ENCODE measurements at places on chromosomes 2 and 18.

- no peak for DNase-seq
Measured at GRCh38 chr2:17156086-17156485, 362.2 kb downstream of the RAD51AP2 start.

DNA sequence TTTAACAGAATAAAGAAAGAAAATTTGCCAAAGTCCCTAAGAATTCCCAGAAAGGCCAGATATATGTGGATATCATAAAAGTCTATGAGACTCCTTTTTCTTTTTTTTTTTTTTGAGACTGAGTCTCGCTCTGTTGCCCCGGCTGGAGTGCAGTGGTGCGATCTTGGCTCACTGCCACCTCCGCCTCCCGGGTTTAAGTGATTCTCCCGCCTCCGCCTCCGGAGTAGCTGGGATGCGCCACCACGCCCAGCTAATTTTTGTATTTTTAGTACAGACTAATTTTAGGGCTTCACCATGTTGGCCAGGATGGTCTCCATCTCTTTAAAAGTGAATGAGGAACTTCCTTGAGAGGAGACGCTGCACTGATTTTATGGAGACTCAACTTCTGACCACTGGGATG, 335.2 kb downstream of the FBXO15 start:
- DNase-seq: no peak

GRCh38 chr2:150296770-150297546, 190.5 kb downstream of the RND3 start:
- DNase-seq: no peak

- no peak for DNase-seq
Measured at GRCh38 chr18:22827741-22828140, 105.4 kb upstream of the RBBP8 start.

DNA sequence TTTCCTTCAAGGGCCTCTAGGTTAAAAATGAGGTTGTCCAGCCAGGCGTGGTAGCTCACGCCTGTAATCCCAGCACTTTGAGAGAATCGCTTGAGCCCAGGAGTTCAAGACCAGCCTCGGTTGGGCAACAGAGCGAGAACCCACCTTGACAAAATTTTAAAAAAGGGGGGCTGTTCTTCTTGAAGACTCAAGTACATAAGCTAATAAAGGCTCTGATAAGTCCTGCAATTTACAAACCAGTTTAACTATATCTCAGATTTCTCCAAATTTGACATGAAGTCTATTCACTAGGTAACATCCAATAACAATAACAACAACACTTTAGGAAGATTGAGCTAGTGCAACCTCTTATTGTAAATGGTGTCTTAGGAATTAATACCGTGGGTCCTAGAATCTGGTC, 129.7 kb downstream of the MAPK4 start:
- DNase-seq: no peak

DNA sequence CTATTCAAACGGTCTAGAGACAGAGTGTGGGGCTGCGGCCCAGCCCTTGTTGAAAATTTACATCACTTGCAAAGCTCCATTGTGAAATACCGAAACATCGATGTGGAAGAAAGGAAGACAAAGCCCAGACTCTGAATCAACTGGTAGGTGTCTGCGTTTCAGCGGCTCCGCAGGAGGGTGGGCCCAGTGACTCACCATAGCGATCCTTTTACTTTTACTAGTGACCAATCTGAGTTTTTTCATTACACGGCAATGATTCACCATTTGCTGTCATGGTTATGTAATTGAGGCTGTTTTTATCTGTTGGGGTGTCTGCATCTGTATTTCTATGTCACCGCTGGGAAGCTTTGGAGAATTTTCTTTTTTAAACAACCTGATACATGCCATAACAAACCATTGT, 66.6 kb upstream of the ODC1 start:
- DNase-seq: no peak

- no peak for DNase-seq
Measured at GRCh38 chr18:62101321-62101721, 85.5 kb downstream of the PIGN start.

- DNase-seq: no peak
Measured at GRCh38 chr2:268323-268722, 3.6 kb downstream of the ACP1 start.

DNA sequence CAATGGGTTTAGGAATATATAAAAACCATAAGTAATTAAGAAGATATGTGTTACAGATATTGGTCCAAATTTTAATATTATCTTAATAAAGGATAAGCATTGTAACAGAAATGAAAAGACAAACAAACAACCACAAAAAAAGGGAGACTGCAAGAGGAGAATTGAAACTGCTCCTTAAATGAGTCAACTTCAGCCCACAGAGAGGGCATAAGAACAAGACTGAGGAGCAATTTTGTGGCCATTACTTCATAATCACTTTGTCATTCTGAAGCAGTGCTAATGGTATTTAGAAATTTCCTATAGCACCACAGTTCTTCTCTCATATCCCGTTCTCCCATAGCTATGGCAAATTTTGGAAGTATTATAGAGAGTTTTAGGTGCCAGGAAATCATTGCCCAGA, 193.2 kb upstream of the HNMT start:
- no peak for DNase-seq

DNA sequence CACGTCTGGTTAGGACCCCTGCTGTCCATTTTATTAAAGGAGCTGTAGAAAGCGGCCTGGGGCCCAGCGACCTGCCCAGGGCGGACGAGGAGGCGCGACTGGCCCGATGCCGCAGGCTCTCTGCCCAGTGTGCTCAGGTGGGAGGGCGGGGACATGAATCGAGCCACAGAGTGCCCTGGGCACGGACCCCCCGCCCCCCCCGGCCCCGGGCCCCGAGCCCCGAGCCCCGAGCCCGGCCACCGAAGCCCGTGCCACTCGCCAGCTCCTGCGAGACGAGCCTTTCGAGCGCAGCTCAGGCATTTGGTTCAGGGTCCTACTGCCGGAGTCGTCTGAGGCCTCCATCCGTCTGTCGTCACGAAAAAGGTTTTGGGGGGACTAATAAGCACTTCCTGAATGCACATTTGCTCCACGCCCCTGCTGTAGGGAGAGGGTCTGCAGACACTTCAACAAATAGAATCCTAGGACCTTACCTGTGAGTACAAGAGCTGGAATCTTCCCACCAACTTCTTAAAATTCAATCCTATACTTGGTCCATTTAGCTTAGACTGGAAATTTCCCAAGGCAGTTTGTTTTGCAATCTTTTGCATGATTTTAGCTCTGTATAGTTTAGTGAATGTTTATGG, 602 bp upstream of the ADAM17 start:
- no peak for DNase-seq

- DNase-seq: no peak
Measured at GRCh38 chr2:119289093-119289492, 65.5 kb downstream of the STEAP3 start.

- peak; percentile 39 for DNase-seq
Measured at GRCh38 chr18:30970196-30970816, 72.2 kb downstream of the DSC3 start.

DNA sequence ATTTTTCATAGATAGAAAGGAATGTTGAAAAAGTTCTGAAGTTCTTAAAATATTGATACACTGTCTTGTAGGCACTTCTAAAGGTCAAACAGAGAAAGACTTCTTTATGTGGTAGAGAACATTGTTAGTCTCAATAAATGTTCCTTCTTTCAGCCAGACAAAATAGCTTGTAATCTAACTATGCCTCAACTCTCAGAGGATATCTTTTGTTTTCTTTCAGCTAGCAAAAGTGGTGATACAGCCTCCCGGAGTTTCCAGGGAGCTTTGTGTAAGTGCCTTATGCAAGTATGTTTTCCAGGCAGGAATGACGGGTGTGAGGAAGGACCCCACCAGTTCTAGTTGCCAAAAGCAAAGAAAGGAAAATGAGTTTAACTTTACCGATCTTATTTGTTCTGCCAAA, 452.1 kb upstream of the ST6GAL2 start:
- DNase-seq: no peak

- no peak for DNase-seq
Measured at GRCh38 chr2:202135091-202135874, 62.2 kb downstream of the KIAA2012 start.

GRCh38 chr18:23710068-23710527, 20.8 kb downstream of the LAMA3 start:
- no peak for DNase-seq

GRCh38 chr18:66548747-66549146, 55.1 kb downstream of the CDH19 start:
- no peak for DNase-seq

- peak; percentile 50 for DNase-seq
Measured at GRCh38 chr2:28009732-28010131, 119.2 kb downstream of the BABAM2 start.

- DNase-seq: no peak
Measured at GRCh38 chr18:74472312-74472711, 15.2 kb upstream of the DIPK1C start.

GRCh38 chr2:172098650-172099471, 3.8 kb downstream of the DLX2 start:
- DNase-seq: no peak

GRCh38 chr2:240713071-240713927, 21.6 kb downstream of the AQP12A start:
- DNase-seq: peak; percentile 44

DNA sequence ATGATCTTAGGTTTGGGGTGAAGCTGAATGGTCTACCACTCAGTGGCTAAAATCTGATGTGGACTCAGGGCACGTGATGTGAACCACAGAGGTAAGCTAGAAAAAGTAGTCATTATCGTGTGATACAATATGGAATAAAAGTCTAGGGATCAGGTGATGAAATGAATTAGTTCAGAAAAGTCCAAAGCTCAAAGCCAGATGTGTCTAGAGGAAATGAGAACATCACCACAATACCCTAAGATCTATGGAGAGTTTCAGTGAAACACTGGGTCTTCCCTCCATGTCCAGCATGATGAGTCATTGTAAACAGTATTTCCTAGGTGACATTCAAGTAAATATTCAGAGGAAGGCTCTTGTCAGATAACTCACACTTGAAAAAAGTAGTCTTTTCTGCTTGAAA, 1257.4 kb upstream of the ZEB2 start:
- no peak for DNase-seq

GRCh38 chr2:17538844-17539554, 1.5 kb upstream of the VSNL1 start:
- peak; percentile 84 for DNase-seq

DNA sequence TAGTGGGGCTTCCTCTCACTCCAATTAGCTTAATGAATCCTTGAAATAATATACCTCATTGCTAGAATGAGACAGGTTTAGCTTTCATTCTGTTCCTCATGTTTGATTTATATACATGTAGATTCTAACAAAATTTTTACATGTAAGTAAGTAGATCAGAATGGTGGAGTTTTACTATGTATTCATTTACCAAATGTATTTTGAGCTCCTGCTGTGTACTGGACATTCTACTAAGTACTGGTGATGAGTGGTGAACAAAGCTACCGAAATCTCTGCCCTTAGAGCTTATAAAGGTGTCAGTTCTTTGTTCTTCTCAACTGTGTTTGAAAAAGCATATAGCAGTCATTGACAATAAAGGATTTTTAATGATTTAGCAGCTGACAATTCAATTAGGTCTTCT, 19.7 kb downstream of the MTA3 start:
- no peak for DNase-seq

DNA sequence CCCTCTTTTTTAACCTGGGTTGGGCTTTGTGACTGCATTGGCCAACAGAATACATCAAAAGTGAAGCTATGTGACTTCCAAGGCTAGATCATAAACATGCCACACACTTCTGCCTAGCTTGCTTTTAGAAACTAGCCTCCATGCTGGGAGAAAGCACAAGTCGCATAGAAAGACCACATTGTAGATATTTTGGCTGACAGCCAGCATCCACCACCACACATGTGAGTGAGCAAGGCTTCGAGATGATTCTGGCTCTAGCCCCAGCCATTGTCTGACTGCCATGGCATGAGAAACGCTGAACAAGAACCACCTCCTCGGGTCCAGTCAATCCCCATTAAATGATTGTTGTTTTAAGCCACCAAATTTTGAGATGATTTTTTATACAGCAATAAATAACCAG, 66.8 kb upstream of the STPG4 start:
- no peak for DNase-seq

DNA sequence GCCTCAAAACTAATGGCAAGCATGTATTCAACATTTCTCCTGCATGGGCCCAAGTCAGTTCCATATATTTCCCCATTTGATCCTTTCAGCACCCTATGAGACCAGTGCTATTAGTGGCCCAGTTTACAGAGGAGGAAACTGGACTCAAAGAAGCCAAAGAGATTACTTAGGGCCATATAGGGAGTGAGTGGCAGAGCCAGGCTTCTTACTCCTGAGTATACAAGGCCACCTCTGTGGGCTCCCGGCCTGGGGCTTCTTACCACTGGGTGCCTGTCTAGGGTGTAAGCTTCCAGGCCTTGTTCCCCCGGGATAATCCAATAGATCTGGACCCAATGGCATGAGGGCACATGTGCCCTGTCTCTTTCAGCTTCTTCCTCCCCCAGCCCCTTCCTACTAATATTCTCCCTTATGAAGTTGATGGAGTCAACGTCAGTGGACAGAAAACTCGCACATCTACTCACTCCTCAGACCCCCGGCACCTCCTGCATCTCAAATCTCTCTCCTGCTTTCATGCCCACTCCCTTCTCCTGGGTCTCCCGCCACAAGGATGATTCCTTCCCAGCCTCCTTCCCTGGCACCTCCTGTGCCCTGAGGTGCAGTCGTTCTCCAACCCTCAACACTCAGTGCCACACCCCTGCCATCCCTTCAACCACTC, 222.6 kb downstream of the ANAPC1 start:
- no peak for DNase-seq

DNA sequence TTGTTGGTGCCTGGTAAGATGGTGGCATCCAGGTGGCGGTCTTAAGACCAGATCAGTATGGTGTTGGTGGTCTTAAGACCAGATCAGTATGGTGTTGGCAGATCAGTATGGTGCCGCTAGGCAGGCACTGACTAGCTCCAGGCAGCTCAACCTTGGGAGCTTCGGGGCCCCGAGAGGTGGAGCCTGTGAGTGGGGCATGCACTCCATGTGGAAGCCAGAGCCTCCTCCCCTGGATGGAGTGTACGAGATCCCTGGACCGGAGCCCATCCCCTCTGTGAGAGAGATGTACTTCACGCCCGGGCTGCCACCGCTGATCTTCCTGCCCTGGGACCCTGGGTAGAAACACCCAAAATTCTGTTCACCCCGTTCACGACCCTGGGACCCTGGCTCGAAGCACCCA, 19.0 kb downstream of the MALT1 start:
- no peak for DNase-seq

- DNase-seq: no peak
Measured at GRCh38 chr2:61419129-61419528, 51.8 kb downstream of the USP34 start.

All from NCI-H1417 (cell line).